ENCODE measurements at places on chromosomes 6 and 20. TPM values are rescaled to one million over a fixed set of nuclear protein-coding genes. Genes with fewer than 3 reads are reported as not detected.

Gene GSTA3
- total RNA-seq: not detected

Gene NKX2-2
- total RNA-seq: not detected

Gene MAS1
- not detected for total RNA-seq

Gene SLC22A2
- 0.23 TPM for total RNA-seq

Gene TAGAP
- not detected for total RNA-seq

Gene HRH3
- not detected for total RNA-seq

Gene PKIB
- total RNA-seq: 1.0 TPM

Gene PRSS35
- 0.08 TPM for total RNA-seq

Gene E2F3
- total RNA-seq: 13.3 TPM

Gene CALHM6
- not detected for total RNA-seq

Gene MYH7B
- 0.04 TPM for total RNA-seq
